ENCODE measurements at places on chromosomes 11 and 22.
A peak's percentile ranks its signal among the peaks of the same experiment; 100 is the strongest.

- DNase-seq, result no peak
Measured at GRCh38 chr22:24498824-24499223, 3.7 kb downstream of the UPB1 start.

DNA sequence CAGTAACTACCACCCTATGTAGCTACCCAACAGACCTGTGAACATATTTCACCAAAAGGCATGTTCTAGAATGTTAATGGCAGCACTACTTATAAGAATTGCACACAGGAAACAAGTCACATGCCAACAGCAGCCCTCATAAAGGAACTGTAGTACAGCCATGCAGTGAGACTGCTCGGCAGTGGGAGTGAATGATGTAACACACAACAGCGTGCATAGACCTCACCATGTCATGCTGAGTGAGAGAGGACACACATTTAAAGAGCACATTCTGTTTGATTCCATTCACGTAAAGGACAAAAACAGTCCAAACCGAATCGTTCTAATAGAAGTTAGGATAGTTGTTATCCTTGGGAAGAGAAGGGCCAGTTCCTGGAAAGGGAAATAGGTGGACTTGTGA lies 27.2 kb upstream of the KIRREL3 start:
- no peak for DNase-seq

DNA sequence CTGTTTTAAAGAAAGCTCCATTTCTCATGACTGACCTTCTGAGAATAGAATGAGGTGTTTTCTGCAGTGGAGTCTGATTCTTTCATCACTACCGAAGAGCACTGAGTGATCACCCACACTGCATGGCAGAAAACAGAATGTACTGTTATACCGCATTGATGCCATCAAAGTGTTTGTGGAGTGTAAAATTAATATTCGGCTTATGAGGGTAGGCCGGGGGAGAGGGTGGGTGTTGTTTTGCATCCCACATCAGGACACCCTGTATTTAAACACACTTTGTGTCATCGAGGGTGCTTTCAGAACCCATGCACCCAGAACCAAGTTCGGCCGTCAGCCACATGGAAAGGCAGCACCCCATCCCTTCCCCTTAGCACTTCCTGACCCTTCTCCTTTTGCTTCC lies 41.3 kb upstream of the ETS1 start:
- no peak for DNase-seq

DNA sequence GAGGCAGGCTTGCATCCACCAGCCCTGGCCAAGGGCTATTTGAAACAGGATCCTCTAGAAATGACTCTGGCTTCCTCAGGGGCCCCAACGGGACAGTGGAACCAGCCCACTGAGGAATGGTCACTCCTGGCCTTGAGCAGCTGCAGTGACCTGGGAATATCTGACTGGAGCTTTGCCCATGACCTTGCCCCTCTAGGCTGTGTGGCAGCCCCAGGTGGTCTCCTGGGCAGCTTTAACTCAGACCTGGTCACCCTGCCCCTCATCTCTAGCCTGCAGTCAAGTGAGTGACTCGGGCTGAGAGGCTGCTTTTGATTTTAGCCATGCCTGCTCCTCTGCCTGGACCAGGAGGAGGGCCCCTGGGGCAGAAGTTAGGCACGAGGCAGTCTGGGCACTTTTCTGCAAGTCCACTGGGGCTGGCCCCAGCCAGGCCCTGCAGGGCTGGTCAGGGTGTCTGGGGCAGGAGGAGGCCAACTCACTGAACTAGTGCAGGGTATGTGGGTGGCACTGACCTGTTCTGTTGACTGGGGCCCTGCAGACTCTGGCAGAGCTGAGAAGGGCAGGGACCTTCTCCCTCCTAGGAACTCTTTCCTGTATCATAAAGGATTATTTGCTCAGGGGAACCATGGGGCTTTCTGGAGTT lies 13.3 kb downstream of the IL10RA start:
- DNase-seq, result no peak

GRCh38 chr11:116694815-116695590 lies 77.8 kb downstream of the BUD13 start:
- DNase-seq, result no peak

DNA sequence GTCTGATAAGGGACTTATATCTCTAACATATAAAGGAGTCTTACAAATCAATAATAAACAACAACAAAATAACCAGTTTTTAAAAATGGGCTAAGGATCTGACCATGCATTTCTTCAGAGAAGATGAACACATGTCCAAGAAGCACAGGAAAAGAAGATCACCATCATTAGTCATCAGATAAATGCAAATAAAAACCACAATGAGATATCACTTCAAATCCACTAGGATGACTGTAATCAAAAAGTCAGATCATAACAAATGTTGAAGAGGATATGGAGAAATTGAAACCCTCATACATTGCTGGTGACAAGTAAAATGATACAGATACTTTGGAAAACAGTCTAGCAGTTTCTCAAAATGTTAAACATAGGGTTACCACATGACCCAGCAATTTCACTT lies 61.2 kb upstream of the MYOD1 start:
- no peak for DNase-seq

GRCh38 chr22:47238690-47239473 lies 476.4 kb downstream of the TBC1D22A start:
- DNase-seq, result no peak

GRCh38 chr11:73372375-73372993 lies 3.7 kb upstream of the RELT start:
- no peak for DNase-seq

DNA sequence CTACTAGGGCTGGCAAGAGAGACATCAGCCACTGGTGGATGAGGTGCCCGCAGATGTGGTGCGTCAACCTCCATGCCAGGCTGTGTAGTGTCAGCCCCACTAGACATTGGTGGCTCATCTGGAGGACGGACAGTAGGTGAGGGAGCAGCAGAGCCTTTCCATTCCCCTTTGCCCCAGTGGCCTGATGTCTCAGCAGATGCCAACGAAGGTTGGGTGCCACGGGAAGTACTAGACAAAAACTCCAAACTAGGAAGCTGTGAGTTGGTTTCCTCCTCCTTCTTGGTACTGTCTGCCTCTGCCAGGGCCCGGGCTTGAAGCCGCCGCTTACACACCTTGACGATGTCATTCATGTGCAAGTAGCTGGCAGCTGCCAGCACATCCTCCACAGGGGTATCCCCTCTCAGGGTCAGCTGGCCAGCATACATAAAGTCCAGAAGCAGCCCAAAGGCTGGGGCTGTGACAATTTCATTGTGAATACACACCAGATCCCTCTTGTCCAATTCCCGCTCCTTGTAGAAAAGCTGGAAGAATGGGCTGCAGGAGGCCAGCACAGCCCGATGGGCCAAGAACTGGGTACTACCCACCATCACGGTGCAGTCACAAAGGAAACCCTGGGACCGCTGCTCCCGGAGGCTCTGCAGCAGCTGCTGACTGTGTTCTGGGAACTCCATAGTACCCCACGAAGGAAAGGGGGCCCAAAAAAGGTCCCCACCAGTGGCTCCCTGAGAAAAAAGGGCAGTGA lies 795 bp downstream of the ZBTB3 start:
- DNase-seq, result no peak

GRCh38 chr11:17734418-17734911 lies at the start of gene KCNC1:
TSS of gene KCNC1 (plus strand) at chr11:17734781. CDS start at chr11:17736003, 1,222 bp downstream.
- peak; percentile 22 for DNase-seq

- no peak for DNase-seq
Measured at GRCh38 chr11:37474889-37475288, 876.9 kb upstream of the RAG2 start.

DNA sequence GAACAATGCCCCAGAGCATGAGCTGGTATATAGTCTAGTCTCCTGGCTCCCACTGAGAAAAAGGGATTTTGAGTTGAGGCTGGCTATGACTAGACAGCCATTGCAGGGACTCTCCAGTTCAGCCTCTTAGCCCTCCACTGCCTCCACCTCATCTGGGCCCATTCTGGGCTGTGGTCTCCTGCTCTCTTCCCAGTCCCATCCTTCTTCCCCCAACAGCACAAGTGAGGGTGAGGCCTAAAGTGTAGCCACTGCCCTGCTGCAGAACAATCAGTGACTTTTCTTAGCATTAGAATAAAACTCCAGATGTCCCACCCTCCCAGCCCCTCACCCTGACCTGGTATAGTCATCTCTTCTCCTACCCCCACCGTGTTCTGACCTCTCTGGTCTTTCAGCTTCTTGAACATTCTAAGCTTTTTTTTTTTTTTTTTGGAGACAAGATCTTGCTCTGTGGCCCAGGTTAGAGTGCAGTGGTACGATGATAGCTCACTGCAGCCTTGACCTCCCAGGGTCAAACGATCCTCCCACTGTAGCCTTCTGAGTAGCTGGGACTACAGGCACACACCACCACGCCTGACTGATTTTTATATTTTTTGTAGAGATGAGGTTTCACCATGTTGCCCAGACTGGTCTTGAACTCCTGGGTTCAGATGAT lies 4.3 kb downstream of the MED15 start:
- DNase-seq, result no peak

GRCh38 chr22:46129390-46130041 lies 20.8 kb upstream of the PPARA start:
- DNase-seq, result no peak

GRCh38 chr11:28627690-28628255 lies 519.6 kb downstream of the METTL15 start:
- DNase-seq, result no peak

DNA sequence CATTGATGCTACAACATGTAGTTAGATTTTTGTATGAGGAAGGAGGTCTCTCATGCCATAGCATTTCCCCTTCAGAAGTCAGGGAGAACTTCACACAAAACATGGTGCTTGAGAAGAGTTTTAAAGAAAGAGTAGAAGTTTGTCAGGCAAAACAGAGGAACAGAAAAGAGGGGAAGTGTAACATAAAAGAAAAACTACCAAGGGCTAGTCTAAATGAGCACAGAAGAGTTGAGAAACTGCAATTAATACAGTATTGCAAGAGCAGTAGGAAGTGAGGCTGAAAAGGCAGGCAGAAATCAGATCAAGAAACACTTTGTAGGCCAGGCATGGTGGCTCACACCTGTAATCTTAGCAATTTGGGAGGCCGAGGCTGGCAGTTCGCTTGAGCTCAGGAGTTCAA lies 61.0 kb downstream of the FAM168A start:
- no peak for DNase-seq

GRCh38 chr22:40626851-40627250 lies 9.7 kb downstream of the MRTFA start:
- no peak for DNase-seq

DNA sequence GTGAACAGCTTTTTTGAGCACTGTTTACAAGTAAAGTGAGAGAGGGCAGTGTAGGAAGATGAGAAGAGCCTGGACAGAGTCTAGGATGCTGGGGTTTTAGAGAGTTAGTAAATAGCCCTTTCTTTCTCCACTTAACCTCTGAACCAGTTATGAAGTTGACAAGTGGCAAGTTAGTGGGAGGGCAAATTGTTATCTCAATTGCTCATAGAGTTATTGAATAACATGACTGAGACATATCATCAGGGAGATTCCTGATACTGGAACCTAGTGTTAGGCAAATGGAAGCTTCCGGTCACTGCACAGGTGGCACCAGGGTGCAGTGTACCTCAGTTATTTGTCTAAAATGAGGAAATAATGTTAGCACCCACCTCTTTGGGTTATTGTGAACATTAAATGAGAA lies 57.8 kb upstream of the PTPN5 start:
- no peak for DNase-seq

DNA sequence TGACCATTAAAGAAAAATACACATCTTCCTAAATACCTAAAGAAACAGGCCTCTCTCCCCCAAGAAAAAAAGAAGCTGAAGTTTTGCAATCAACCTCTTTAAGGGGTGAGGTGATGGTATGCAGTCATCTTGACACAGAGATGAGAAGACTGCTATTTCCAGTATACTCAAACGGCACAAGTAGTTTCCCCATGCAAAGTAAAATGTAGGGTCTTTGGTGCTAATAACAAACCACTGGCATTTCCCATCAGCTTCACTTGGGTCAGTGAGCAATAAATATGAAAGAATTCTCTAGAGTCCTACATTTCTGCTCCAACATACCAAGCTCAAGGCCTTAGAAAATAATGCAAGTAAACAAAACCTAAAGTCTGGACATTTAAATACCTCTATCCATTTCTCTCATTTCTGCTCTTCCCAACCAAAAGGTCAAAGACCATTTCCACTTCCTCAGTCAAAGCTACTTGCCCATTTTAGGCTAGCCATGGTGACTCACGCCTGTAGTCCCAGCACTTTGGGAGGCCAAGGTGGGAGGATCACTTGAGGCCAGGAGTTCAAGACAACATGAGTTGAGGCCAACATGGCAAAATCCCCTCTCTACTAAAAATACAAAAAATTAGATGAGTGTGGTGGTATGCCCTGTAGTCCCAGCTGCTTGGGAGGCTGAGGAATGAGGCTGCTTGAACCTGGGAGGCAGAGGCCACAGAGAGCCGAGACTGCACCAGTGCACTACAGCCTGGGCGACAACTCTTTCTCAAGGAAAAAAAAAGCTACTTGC lies 39.5 kb upstream of the CHRNA10 start:
- DNase-seq, result peak; percentile 27

- DNase-seq, result peak; percentile 37
Measured at GRCh38 chr11:63919267-63920125, 2.5 kb upstream of the RCOR2 start.

DNA sequence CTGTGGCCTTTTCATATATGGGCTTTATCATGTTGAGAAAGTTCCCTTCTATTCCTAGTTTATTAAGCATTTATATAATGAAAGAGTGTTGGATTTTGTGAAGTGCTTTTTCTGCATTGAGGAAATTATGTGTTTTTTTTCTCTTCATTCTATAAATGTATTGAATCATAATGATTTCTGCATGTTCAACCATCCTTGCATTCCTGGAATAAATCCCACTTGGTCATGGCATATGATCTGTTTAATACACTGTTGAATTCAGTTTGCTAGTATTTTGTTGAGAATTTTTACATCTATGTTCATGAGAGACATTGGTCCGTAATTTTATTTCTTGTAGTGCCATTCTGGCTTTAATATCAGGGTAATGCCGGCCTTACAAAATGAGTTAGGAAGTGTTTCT lies 25.8 kb downstream of the PIM3 start:
- no peak for DNase-seq

DNA sequence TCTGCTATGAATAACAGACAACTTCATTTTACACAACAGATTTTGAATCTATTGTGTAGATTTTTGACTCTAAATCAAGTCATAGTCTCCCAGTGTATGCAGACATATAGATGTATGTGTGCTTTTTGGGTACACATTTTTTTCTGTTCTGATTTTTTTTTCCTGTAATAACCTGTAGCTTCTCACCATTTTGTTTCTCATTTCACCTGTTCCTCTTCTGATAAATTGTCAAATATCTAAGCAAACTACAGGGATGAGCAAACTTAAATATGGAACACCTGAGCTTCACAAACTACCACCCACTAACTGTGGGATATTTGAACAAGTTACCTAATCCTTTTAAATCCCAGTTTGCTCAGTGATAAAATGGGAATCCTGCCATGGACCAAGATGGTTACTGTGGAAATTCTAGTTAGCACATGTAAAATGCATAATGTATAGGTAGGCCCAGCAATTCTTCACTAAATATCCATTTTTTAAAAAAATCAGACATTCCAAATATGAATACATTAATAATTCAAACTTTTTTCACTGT lies 15.7 kb downstream of the LGR4 start:
- DNase-seq, result no peak

DNA sequence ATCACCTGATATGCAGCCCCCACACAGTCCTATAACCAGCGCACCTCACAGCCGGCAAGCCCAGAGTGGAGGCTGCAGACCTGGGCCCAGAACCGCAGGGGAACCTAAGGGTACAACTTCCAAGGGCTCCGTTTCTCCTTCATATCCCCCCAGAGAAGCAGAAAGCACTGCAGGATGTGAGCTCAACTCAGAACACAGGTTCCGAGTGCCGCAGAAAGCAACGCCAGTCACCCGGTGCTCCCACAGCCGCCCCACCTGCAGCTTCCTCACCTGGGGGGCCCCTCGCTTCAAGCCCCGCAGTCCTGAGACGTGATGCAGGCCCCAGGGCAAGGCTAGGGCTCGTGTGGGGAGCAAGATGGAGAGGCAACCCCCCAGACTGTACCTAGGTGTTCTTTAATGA lies 2.5 kb downstream of the TSSK2 start:
- no peak for DNase-seq
